ENCODE measurements at places on chromosomes 3 and 15. TPM values are rescaled to one million over a fixed set of nuclear protein-coding genes. Genes with fewer than 3 reads are reported as not detected.

- no peak for DNase-seq
These were observed 55.0 kb downstream of the OXSM start for GRCh38 chr3:25844891-25845290.

DNA sequence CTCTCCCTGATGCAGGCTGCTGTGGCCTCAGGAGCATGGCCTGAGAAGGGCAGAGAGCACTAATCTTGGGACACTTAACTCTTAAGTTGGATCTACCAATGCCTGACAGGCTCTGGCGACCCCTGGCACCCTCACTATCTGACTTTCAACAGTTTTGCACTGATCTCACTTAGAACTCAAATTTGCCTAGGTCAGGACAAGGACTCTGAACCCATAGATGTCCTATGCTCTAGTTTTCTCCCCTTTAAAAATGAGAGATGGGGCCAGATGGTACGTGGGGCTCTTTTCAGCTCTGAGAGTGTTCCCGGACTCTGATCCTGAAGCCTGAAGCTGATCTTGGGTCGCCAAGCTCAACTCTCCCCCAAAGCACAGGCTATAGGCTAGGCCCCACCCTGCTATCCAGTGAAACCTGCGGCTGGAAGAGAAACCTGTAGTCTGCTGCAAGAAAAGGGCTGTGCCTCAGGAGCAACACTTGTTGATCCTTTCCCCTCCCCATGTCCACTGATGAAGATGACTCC, 65.7 kb downstream of the RPL39L start:
- no peak for DNase-seq

- DNase-seq: no peak
These were observed 257.2 kb upstream of the TPRG1 start for GRCh38 chr3:188914552-188914951.

DNA sequence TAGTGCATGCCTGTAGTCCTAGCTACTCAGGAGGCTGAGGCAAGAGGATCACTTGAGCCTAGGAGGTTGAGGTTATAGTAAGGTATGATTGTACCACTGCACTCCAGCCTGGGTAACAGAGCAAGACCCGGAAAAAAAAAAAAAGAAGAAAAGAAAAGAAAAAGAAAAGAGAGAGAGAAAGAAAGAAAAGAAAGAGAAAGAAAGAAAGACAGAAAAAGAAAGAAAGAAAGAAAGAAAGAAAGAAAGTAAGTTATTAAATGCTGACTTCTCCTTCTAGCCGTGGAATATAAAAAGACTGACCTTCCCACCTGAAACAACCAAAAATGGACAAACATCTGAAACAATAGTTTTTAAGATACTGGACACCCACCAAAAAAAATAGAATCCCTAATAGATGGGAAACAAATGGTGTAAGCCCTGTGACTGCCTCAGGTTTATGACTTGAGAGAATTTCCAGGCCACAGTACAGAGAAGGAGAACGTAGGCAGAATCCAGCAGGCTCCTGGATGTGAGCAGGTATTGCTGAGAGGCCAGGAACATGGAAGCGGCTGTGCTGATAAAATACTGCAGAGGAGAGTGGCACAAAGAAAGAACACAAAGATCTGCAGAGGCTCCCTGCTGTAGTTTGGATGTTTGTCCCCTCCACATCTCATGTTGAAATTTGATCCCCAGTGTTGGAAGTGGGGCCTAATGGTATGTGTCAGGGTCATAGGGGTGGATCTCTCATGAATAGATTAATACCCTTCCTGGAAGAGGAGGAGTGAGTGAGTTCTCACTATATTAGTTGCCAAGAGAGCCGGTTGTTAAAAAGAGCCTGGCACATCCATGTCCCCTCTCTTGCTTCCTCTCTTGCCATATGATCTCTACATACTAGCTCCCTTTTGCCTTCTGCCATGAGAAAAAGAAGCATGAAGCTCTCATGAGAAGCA, 41.8 kb upstream of the PRSS50 start:
- no peak for DNase-seq

DNA sequence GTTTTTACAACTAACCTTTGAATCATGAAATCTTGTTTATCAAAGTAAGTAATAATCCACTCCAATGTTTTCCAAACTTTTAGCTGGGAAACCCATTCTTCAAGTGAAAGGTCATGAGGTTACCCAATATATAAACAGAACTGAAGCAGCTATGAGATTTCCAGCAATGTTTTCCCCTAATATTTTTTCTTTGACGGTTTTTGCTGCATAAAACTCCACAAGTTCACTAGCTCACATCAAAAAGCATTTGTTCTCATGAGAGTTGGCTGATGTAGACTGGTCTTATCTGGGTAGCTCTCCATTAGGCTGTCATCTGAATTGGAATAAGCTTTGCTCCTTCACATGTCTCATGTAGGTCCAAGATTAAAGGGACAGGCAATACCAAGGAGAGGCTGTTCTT, 241.2 kb upstream of the LRRC3B start:
- DNase-seq: no peak

DNA sequence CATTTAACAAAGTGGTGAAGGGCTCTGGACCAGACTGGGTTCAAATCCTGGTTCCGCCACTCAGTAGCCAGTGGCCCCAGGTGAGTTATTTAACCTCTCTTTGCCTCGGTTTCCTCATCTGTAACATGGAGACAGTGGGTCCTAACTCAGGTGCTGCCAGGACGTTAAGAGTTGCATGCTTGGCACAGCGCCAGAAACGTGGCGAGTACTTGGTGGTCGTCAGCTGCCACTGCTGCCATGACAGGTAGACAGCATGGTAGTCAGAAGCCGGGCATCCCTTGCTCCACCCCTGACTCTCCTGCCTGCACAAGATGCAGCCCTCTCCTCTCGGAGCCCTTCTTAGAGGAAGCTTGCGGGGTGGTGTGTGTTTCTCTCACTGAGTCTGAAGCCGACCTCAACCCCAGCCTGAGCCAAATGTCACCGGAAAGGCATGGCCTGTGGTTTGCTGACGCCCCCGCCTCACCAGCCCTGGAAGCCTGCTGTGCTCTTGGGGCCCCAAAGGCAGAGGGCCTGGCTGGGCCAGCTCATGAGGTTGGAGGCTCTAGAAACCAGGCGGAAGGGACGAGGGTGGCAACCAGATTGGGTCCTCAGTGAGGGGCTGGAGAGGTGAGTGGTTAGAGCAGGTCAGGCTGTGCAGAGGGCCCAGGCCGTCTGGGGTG, 160.8 kb upstream of the TLE3 start:
- no peak for DNase-seq

- DNase-seq: no peak
These were observed 4.4 kb upstream of the CD200R1 start for GRCh38 chr3:112979244-112979832.

DNA sequence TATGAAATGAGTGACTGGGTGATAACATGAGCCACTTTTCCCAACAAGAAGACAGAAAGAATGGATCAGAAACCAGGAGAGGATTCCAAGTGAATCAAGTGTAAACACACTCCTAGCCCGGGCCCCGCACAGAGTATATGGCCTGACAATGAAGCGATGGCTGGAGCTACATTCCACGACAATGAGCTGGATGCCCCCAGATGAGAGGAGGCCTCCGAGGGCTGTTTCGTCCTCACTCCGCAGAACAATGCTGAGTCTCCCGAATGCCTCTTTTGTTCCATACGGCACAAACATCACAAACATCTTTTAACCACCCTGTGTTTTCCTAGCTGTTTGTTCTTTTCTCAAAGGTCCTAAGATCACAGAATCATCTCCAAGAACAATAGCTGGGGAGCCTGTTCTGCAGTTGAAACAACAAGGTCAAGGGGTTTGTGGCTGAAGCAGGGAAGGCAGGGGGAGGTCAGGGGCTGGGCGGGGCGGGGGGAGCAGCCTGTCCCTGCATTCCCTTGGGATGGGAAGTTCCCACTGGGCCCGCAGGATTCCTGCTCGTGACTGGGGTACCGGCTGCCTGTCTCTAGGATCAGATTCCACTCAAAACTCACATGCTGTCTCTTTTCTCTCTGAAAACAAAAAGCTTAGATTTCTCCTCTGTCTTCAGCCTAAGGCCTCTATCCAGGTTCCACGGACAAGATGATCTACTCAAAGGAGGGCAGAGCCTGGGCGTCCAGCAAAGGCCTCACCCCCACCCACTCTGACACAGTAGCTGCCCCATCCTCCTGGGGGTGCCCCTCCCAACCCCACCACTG, 151.3 kb downstream of the XXYLT1 start:
- DNase-seq: no peak

DNA sequence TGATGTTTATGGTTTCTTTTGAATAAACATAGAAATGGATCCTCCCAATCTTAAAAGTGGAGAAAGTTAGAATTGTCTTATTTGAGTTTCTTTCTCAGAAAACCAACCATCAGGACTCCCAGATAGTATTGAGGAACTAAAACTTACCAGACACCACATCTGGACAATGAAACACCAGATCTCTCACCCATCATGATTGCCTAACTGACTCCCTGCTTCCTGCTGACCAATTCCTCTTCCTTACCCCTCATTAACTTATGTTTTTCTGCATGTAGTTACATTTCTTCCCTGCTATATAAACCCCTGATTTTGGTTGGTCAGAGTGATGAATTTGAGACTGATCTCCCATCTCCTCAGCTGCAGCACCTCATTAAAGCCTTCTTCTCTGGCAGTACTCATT, 242.0 kb upstream of the SETMAR start:
- DNase-seq: no peak

DNA sequence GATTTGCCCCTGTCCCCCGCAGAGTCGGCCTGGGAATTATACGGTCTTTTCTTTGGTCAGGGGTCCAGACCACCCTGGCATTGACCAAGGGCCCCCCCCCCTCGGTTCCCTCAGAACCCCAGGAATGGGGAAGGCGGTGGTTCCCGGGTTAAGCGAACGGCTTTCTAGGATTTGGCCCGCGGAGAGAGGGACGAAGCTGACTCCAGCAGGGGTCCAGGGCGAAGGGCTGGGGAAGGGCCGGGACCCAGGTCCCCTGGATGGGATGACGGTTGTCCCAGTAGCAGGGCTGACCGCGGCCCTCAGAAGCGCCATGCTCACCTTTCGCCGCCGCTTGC, 274 bp downstream of the RRP9 start:
- DNase-seq: no peak

DNA sequence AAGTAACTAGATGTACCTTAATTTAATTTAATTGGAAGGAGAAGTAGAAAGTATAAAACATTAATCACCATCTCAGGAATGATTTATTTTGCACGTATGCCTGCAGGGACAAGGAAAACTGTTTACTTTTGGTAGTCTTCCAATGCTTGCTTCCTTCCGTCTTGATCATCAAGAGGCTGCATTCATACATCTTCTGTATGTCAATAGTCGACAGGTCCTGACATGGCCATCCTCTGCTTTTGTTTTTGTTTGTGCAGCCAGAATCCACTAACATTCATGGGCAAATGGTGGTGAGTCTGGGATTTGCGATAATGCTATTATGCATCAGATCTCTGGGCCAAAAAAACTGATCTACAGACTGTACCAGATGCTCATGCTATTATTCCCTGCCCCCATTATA, 56.6 kb upstream of the ZPLD1 start:
- DNase-seq: no peak

- DNase-seq: no peak
These were observed 165.6 kb downstream of the XXYLT1 start for GRCh38 chr3:195105389-195105788.

GRCh38 chr15:88479169-88479568, 11.7 kb downstream of the MRPS11 start:
- DNase-seq: no peak

GRCh38 chr15:93049914-93050578, 39.0 kb downstream of the RGMA start:
- no peak for DNase-seq

DNA sequence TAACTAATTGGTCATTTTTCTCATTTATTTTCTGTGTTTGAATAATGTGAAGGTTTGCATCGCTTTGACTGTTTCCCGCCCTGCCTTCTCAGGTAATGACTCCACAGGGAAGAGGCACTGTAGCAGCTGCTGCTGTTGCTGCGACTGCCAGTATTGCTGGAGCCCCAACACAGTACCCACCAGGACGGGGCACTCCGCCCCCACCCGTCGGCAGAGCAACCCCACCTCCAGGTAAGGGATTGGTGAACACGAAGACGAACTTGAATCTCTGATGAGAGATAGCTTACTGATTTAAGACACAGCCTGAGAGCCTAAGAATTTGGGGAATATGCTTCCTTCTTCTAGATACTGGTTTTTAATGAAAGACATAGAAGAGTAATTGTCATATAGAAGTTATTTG, 22.9 kb downstream of the SNRPN start:
- DNase-seq: no peak

GRCh38 chr3:171677706-171678105, 132.6 kb downstream of the PLD1 start:
- no peak for DNase-seq

Gene FBXO40
- polyA plus RNA-seq: 2.6 TPM

Gene TMPRSS7
- polyA plus RNA-seq: not detected

Gene ST8SIA2
- 18.3 TPM for polyA plus RNA-seq

Gene FRMD4B
- 16.1 TPM for polyA plus RNA-seq

Gene CCR8
- not detected for polyA plus RNA-seq

Gene ZBTB47
- polyA plus RNA-seq: 37.8 TPM

Gene CPN2
- 0.09 TPM for polyA plus RNA-seq

Gene TMIE
- 0.63 TPM for polyA plus RNA-seq

Gene RHCG
- polyA plus RNA-seq: not detected

Gene ZBED2
- not detected for polyA plus RNA-seq

Gene TMEM212
- polyA plus RNA-seq: 0.15 TPM

Gene NME9
- 0.86 TPM for polyA plus RNA-seq
